Bone marrow (tissue), 2 donors: ENCODE measurements at places on chromosomes 1 and 21.

DNA sequence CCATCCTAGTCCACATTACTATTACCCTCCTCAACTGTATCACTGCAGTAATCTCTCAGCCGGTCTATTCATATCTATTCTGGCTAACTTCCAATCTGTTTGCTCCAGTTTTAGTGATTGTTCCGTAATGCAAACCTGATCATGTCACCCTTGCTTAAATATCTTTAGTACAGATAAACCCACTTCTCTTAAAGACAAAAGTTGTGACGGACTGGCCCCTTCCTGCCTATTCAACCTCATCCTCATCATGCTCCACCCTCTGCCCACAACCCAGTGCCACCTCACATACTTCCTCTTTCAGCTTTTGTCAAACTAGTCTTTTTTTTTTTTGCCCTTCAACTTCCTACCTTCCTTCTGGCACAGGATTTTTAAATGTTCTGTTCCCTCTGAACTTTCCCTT lies 2.8 kb upstream of the C1orf162 start:
- no peak for DNase-seq

GRCh38 chr1:228213917-228214808 lies 6.3 kb downstream of the OBSCN start:
- no peak for DNase-seq

DNA sequence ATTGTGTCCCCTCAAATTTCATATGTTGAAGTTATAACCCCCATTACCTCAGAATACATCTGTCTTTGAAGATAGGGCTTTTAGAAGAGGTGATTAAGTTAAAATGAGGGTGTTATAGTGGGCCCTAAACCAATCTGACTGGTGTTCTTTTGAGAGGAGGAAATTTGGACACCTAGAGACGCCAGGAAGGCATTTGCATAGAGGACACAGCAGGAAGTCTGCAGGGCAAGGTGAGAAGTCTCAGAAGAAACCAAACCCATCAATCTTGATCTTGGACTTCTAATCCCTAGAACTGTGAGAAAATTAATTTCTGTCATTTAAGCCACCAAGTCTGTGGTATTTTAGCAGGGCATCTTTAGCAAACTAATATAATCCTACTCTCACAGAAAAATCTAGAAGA lies 13.0 kb downstream of the GOLPH3L start:
- no peak for DNase-seq

GRCh38 chr1:39671793-39672550 lies at the start of gene NT5C1A:
NT5C1A (minus strand) TSS chr1:39672107; CDS start chr1:39672038, 69 bp downstream.
- no peak for DNase-seq

DNA sequence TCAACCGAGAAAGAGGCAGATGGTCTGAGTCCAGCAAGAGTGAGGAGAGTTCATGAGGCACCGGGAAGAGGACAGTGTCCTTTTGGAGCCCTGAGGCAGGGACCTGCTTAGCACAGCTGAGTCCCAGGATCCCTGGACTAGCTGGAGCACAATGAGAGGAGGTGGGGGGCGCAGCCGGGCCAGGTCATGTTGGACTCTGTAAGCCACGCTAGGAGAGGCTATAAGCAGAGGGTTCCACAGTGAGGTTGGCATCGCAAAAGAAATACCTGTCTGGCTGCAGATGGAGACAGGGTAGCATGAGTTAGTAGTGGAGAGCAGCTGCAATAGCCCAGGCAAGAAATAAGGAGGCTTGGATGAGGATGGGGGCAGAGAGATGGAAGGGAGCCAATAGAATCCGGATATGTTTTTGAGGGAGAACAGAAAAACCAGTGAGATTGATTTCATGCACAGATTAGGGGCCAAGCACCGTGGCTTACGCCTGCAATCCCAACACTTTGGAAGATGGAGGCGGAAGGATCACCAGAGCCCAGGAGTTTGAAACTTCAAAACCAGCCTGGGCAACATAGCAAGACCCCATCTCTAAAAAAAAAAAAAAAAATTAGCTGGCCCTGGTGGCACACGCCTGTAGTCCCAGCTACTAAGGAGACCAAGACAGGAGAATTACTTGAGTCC lies 98.2 kb downstream of the DHRS3 start:
- DNase-seq: no peak

- no peak for DNase-seq
Measured at GRCh38 chr21:33949516-33950430, 34.2 kb upstream of the ATP5PO start.

GRCh38 chr1:60895701-60896100 lies 186.7 kb upstream of the NFIA start:
- DNase-seq: no peak

- no peak for DNase-seq
Measured at GRCh38 chr1:193070942-193071341, 11.5 kb downstream of the RO60 start.

DNA sequence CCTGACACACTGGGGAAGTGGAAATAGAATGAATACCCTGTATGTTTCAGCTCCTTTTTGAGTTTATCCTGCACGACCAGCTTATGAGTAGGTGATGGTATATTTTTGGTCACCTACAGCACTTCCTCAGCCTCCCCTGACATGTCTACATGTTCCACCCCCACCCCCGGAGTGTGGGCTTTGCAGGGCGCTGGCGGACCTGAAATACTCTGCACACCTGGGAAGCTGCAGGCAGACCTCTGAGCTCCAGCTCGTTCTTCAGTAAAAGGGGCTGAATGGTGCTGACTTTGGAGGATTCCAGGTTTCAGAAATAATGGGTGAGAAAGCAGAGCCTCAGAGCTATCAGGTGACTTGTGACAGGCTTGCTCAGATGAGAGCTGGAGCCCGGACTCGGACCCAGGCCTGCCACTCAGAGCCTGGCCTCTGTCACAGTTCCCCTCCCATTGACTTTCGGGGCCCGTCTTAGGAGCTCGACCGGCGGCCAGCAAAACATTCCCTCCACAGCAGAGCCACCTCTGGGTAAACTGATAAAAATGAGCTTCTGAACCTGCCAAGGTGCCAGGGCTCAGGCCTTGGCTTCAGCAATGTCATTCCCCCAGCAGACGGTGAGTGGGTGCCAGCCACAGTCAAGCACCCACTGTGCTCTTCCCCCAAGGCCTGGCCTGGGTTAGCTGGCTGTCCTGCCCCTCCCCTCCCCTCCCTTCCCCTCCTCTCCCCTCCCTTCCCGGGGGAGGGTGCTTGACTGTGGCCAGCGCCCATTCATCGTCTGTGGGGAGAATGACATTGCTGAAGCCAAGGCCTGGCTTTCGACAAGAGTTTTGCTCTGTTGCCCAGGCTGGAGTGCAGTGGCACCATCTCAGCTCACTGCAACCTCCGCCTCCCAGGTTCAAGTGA lies 30.1 kb downstream of the DOP1B start:
- DNase-seq: no peak

DNA sequence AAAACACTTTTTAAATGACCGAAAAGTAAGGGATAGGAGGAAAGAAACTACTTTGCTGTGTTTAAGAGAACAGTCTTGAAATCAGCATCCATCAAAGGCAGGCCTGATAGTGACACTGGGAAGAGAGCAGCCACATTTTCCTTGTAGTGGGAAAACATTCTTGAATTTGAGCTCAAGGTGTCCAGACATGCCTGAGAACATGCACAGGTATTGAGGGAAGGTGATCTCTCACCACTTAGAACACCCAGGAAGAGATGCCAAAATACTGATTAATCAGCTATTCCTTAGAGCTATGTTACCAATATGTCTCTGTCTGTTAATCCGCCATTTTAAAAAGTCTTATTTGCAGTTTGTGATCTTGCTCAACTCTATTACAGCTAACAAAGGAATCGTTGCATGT lies 25.9 kb downstream of the IL12RB2 start:
- no peak for DNase-seq

DNA sequence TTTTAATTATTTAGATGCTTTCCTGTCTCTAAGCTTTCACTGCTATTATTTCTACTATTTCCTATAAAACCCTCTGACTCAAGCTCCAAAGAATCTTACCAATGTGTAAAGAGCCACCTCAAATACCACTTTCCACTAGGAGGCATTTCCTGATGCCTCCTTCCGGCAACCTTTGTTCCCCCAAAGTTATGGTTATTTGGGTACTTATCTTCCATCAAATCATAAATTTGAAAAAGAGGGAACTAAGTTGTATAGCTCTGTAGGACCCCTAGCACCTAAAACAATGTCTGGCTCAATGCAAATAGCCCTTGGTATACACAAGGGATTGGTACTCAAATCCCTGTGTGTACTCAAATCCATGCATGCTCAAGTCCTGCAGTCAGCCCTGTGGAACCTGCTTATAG lies 79.6 kb downstream of the NME7 start:
- no peak for DNase-seq
